ENCODE measurements at places on chromosomes 3 and 15.

DNA sequence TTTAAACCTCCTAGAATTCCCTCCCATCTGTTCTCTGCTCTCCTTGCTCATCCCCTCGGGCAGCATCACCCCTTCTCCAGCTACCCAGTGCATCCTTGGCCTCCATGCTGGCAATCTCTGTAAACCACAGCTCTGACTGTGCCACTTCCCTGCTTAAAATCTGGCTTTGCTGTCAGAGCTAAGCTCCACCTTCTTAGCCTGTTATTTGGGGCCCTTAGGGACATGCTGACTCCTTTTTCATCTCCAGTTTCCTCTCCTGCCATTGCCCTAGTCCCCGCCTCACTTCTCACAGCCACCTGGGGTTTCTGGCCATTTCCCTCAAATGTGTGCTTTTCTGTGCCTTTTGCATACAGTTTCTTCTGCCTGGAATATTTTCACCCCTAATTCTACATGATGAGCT, 5.7 kb downstream of the SLC6A20 start:
- no peak for DNase-seq

DNA sequence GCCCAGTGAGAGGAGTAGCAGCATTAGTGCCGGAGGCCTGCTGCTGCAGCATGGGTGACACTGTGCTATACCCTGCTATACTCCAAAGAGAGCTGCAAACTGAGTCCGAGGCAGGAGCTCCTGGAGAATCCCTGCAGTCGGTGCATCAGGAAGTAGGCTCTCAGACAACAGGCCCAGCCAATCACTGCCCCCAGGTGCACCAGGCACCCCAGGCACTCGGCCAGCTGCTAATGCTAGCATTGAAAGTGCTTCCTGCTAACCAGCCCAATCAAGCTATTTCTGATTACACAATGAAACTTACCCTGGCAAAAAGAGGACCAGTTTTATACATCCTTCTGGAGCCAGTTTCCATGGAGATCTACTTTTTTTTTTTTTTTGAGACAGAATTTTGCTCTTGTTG, 45.6 kb upstream of the IREB2 start:
- DNase-seq: no peak

DNA sequence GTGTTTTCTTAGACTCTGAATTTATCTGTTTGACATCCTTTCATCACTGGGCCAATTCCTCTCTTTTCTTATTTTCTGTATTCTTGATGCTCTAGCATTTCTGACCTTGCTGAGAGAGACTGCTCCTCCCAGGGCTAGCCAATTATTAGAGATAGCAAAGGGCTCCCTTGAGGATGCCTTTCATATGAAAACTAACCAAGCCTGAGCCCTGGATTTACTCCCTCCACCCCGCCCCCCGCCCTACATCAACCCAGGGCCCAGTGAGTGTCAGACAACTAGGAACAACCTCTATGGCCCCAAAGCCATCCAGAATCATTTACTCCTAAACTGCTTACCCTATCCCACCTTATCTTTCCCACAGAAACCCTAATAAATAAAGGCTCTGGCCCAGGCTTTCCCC, 69.7 kb upstream of the LARS2 start:
- DNase-seq: no peak

DNA sequence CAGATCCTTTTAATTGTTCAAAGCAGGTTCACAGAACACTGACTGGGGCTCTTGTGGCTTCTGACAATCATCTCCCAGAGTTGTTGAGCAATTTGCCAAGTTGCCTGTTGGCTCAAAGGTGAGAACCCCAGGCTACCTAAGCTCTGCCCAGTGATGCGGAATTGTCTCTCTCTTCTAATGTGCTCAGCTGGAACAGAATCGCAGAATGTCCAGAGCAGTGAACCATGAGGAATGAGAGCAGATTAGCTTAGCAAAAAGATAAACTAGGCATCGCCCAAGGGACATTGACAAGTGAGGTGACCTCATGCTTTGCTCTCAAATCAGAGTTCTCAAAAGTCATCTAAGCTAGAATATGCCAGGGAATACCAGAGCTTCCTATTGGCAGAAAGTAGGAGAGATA, 148.1 kb downstream of the WDR76 start:
- no peak for DNase-seq

DNA sequence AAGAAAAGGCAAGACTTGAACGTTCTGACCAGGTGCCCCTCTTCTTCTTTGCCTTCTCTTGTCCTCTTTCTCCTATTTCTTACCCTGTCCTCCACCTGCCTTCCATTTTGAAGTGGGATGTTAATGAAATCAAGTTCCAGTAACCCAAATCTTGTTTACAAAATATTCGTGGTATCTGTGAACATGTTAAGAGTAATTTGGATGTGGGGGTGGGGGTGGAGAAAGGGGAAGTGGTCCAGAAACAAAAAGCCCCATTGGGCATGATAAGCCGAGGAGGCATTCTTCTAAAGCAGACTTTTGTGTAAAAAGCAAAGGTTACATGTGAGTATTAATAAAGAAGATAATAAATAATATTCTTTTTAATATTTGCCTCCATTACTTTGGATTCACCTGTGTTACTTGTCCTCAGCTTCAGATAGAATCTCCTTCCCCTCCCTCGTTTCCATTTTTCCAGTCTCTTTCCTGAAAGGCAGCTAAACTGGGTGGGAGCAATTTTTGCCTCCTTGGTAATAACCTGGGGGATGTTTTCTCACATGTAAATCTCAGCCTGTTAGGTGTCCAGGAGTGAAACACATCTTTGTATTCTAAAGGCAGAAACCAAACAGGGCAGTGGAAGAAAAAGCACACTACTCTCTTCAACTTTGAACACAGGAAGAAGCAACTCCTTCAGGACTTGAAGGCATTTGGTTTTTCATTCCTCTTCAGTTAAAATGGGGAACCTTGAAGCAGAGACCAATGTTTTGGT, 3.2 kb downstream of the CHST2 start:
- no peak for DNase-seq

GRCh38 chr15:91001209-91001608, 6.9 kb upstream of the PRC1 start:
- no peak for DNase-seq

GRCh38 chr15:40486066-40486770, 15.4 kb downstream of the CHST14 start:
- no peak for DNase-seq

GRCh38 chr15:40342416-40343320, 1.9 kb upstream of the CCDC9B start:
- no peak for DNase-seq

- no peak for DNase-seq
Observed at GRCh38 chr15:72482275-72482674, 8.1 kb downstream of the ARIH1 start.

DNA sequence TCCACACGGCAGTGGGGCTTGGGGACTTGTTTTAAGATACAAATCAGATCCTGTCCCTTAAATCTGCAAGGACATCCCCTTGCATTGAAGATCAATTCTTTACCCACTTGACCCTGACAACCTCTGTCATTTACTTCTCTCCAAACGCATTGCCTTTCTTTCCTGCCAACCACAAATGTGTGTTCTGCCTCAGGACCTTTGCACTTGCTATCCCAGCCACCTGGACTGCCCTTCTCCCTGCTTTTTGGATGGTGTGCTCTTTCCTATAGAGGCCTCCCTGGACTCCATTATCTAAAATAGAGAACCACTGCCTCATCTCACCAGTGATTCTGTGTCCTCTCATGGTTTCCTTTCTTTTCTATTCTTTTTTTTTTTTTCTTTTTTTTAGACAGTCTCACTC, 1.5 kb upstream of the RPL29 start:
- no peak for DNase-seq

DNA sequence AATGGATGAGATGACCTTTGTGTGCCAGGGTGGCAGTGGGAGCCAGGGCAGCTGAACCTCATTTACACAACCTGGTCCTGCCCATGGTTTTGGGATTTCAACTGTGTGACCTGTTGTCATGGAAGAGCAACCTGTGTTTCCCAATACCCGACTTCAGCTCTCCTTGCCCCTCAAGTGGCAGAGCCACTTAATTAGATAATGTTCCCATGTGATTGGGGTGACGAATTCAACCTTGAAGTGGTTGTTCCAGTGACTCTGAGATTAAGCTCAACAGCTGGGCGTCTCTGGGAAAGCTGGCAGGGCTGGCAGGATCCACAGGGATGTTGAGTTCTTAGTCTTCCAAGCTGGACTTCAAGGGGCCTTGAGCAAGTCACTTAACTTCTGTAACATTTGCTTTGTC, 71.0 kb downstream of the THSD4 start:
- DNase-seq: no peak

DNA sequence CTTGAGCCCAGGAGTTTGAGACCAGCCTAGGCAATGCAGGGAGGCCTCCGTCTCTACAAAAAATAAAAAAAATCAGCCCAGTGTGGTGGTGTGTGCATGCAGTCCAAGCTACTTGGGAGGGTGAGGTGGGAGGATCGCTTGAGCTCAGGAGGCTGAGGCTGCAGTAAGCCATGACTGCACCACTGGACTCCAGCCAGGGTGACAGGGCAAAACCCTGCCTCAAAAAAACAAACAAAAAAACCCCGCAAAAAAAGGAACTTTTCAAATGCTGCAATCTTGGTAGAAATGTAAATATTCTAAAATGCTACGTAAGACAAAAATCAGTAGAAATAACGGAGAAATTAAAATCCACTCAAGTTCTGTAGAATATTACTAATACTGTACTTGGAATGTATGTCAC, 108.1 kb upstream of the MELTF start:
- DNase-seq: no peak

DNA sequence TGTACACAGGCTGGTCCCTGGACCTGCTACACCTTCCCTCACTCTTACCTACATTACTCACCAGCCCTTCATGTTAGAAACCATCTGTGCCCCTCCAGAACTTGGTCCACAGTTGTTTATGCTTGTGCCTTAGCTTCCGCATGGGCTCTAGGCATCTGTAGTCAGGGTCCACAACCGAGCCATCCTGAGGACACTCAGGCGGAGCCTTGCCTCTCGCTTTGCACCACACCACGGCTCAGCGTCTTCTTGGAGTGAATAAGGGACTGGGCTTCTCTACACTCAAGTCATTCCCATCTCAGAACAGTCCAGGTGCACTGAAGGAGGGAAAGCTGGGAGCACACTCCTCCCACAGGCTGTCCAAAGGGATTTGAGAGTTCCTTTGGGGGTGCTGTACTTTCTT, 97.8 kb downstream of the HMG20A start:
- no peak for DNase-seq

- DNase-seq: no peak
Observed at GRCh38 chr3:25397150-25397549, 30.9 kb upstream of the RARB start.

DNA sequence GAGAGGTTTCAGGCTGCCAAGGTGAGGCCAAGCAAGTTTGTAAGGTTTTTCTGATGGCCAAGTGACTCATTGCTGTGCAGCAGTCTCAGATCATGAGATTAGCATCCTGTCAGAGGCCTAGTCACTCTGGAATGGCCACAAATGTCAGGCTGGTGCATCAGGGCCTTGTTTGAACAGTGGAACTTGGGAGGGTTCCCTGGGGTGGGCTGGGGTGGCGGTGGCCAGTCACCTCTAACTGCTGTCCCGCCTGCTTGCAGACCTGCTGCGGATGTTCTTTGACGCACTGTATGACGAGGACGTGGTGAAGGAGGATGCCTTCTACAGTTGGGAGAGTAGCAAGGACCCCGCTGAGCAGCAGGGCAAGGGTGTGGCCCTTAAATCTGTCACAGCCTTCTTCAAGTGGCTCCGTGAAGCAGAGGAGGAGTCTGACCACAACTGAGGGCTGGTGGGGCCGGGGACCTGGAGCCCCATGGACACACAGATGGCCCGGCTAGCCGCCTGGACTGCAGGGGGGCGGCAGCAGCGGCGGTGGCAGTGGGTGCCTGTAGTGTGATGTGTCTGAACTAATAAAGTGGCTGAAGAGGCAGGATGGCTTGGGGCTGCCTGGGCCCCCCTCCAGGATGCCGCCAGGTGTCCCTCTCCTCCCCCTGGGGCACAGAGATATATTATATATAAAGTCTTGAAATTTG, 2.8 kb upstream of the FAM131A start:
- DNase-seq: no peak

GRCh38 chr15:50127255-50127777, 8.3 kb upstream of the ATP8B4 start:
- DNase-seq: no peak

DNA sequence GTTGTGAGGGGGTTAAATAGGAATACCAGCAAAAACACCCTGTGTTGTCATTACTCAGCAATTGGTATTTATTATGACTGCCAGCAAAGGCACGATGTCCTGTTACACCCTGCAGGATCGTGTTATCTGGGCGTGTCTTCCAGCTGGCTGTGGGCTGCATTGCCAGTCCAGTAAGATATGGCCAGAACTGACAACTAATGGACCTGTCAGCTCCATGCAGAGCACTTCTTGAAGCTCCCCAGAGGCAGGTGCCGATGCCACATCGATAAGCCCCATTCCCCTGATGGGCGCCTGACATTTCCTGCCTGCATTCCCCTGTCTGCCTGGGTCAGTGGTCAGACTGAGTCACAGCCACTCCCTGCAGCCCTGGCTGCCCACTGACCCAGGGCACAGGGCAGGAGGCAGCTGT, 79.7 kb upstream of the RASGRF1 start:
- DNase-seq: no peak

- DNase-seq: no peak
Observed at GRCh38 chr3:176848431-176849214, 348.7 kb downstream of the TBL1XR1 start.

GRCh38 chr3:168796339-168796738, 700.6 kb upstream of the GOLIM4 start:
- DNase-seq: no peak

Measured in activated CD4-positive, alpha-beta T cell treated with anti-CD3 and anti-CD28 coated beads, Interleukin-2, amount 50 U/mL, for 24 hours (primary cell).